ENCODE measurements at places on chromosomes 5 and 9. TPM values are rescaled to one million over a fixed set of nuclear protein-coding genes. Genes with fewer than 3 reads are reported as not detected.

DMRT3 gene
- not detected for polyA plus RNA-seq

EIF4E1B gene
- 0.12 TPM for polyA plus RNA-seq

LAMC3 gene
- polyA plus RNA-seq: 2.1 TPM

PARP8 gene
- polyA plus RNA-seq: 13.2 TPM

MOB3B gene
- polyA plus RNA-seq: 1.5 TPM

GADD45G gene
- polyA plus RNA-seq: 14.3 TPM

ZBED3 gene
- 7.4 TPM for polyA plus RNA-seq

GOLM1 gene
- 44.3 TPM for polyA plus RNA-seq

NMUR2 gene
- 0.22 TPM for polyA plus RNA-seq

ARRDC1 gene
- 48.6 TPM for polyA plus RNA-seq

GARIN3 gene
- polyA plus RNA-seq: not detected

NAIP gene
- 21.9 TPM for polyA plus RNA-seq

NR2F1 gene
- 3.9 TPM for polyA plus RNA-seq

JMY gene
- 11.1 TPM for polyA plus RNA-seq

Measured in hindlimb muscle (tissue), 1 donor.